Umbilical cord (tissue), 2 donors: ENCODE measurements at places on chromosomes 11 and 22. TPM values are rescaled to one million over a fixed set of nuclear protein-coding genes. Genes with fewer than 3 reads are reported as not detected.
A peak's percentile ranks its signal among the peaks of the same experiment; 100 is the strongest.

The LRRC74B gene
- total RNA-seq, result 0.24 TPM

The OR10AG1 gene
- 3.4 TPM for total RNA-seq

The OR51B6 gene
- total RNA-seq, result 3.6 TPM

The OR5J2 gene
- total RNA-seq, result 1.4 TPM

The SIK3 gene
- 12.3 TPM for total RNA-seq

The NRXN2 gene
- 43.6 TPM for total RNA-seq

The C11orf97 gene
- not detected for total RNA-seq

GRCh38 chr11:94854770-94855633, 86.8 kb downstream of the AMOTL1 start:
- DNase-seq, result no peak

DNA sequence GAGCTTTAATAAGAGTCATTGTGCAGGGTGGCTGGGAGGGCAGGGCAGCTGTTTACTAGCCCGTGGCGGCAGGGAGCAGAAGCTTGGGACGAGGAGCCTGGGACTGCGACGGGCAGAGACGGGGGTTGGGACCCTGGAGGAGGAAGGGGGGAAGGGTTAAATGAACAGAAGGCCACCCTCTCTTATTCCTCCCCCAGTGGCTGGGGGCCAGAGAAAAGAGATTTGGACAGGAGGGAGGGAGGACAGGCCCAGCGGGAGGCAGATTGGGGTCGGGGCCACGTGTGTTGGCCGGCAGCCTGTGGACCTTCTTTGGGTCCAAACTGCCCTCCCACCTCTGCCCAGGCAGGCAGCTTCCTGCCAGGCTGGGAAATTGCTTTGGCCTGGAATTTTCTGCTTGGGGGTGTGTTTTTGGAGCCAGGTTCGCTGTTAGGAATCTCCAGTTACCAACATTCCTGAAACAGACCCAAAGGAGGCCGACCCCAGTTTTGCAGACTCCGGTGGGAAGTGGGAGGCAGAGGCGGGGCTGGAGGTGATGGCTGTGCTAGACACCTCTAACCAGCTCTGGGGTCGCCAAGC, 50.2 kb downstream of the APOL3 start:
- no peak for DNase-seq

- no peak for DNase-seq
These were observed 114.4 kb downstream of the CADM1 start for GRCh38 chr11:115389790-115390189.

- peak; percentile 44 for DNase-seq
These were observed 7.2 kb downstream of the TMEM86A start for GRCh38 chr11:18705651-18706281.

DNA sequence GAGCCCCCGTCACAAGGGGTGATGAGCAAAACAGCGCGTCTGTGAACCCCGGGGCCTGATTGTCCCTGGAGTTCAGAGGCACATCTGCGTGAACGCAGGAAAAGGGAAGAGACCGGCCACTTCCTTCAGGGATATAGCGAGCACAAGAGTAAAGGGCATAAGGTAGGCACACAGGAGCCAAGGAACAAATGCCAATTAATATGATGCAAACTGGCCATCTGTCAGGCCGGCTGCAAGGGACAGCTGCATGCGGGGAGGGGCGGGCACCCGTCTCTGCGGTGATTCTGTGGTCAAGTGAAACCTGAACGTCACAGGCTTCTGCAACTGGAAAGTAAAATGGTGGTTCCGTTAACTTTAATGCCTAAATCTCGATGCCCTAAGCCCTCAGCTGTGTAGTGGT, 64.7 kb downstream of the TRIM29 start:
- no peak for DNase-seq

GRCh38 chr11:73907191-73907590, 30.4 kb downstream of the PAAF1 start:
- no peak for DNase-seq

DNA sequence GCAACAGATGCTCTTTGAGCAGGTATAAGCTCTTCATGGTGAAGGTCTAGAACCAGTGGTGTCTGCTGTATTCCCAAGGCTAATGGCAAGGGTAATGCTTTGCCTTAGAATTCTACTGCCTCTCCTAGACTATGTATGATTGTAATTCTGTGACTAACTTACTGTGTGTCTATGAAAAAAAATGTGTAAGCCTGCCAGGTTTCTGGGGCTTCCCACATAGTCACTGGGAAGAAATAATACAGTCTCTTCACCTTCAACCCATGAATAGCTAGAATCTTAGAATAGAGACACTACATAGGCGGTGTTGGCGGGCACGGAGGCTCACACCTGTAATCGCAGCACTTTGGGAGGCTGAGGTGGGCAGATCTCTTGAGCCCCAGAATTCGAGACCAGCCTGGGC, 84.1 kb downstream of the C11orf91 start:
- DNase-seq, result no peak

GRCh38 chr11:131787119-131787518, 416.7 kb downstream of the NTM start:
- DNase-seq, result no peak
